ENCODE measurements at places on chromosomes 13 and 19.
A peak's percentile ranks its signal among the peaks of the same experiment; 100 is the strongest.

DNA sequence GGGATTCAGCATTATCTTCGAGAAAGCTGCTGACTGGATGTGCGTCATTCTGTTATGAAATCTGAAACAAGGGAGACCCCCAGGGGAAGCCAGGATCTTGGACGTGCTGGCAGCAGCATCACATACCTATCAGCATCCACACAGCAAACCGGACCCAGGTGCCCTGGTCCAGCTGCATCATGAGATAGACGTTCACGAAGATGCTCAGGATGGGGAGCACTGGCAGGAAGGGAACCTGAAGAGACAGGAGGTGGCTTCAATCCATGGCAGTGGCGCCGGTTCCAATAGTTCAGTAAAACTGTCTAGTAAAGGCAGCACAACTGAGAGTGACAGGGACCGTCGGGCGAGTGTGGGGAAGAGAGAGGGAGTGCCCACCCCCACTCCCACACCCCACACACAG is 79.5 kb downstream of the SLC7A1 start:
- no peak for DNase-seq

GRCh38 chr13:41696163-41697003 is 239.0 kb downstream of the RGCC start:
- no peak for DNase-seq

- no peak for DNase-seq
Measured at GRCh38 chr19:6774821-6775707, 2.6 kb downstream of the VAV1 start.

DNA sequence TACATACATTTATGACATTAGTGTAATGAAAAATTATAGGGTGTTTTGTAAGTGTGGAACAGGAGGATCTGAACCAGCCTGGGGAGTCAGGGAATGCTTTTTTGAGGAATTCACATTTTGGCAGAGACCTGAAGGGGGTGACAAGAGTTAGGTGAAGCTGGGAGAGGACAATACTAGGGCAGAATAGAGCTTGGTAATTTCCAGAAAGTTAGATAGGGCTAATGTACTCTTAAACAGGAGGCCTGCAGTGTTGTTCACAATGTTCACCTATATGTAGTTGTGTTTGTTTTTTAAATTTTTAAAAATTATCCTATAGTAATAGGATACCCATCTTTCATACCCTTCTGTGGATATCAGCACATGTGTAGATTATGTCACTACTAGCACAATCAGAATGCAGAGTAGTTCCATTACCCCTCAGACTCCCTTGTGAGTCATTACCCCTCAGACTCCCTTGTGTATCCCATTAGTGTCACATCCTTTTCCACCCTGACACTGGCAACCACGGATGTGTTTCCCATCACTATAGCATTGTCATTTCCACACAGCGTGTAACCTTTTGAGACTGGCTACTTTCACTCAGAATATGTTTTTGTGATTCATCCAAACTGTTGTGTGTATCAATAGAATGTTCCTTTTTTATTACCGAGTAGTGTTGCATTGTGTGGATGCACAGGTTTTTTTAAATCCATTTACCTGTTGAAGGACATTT is 43.1 kb downstream of the PCCA start:
- no peak for DNase-seq

GRCh38 chr19:364496-365287 is 20.1 kb upstream of the MIER2 start:
- DNase-seq: no peak

DNA sequence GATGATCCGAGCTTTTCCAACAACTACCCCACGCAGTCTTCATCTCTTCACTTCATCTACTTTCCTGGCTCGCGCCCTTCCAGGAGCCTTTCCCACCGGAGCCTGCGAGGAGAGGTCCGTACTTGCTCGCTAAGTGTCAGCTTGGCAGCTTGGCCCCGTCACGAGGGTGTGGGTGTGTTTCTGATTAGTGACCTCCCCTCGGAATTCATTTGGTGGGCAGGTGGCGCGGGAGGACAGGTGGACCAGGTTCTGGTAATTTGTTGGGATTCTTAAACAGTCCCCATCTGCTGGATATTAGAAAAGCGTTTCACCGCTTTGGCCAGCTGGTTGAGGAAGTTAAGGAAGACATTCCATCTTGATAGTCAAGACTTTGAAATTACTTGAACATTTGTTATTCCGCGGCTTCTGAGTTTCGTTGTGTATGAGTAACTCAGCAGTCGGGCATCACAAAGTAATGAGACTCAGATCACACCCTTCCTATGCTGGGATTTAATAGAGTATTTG is 515 bp downstream of the UFM1 start:
- peak; percentile 12 for DNase-seq

DNA sequence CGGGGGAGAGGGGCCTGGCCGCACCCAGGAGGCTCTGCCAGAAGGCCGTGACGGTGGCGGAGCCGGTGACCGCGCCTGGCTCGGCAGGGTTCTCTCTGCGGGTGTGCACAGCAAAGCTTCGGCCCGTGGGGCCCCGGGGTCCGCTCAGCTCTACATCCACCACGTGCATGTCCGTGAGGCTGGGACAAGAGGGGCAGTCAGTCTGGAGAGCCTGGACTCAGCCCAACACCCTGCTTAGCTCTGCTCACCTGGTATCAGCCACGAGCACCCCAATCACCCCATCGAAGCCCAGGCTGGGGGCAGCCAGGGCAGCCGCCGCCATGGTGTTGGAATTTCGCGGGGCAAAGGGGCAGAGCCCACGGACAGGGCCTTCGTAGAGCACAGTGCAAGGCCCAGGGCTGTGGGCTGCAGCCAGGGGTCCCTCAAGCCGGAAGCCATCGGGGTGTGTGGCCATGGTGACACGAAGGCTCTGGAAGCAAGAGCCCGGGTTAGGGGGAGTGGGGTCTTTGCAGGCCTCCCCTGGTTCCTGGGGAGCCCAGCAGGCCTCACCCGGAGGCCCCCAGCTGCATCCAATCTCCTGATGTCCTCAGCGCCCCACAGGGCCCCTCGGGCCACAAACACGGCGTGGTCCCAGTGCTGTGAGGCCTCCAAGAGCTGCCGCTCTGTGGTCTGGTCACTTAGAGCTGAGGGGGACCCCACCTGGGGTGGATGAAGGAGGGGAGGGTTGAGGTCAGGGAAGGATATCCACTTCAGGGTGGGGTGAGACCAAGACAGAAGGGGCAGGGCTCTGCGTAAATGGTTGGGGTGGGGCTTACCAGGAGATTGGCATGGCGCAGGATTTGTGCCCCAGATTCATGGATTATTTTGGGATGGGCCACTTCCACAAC is 1.4 kb downstream of the ASPDH start:
- DNase-seq: no peak

DNA sequence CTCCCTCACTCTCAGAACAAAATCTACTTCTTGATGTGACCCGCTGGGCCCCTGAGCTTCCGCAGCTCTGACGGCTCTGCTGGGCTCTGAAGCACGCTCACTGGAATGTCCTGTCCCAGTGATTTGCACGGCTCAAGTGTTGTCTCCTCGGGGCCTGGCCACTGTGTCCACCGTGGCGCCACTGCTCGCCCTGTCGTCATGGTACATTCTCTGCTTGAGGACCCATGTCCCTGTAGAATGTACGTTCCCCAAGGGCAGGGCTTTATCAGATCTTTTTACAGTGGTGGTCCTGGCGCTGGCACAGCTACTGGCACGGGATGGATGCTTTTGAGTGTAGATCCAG is 12.1 kb downstream of the KLHL26 start:
- no peak for DNase-seq

DNA sequence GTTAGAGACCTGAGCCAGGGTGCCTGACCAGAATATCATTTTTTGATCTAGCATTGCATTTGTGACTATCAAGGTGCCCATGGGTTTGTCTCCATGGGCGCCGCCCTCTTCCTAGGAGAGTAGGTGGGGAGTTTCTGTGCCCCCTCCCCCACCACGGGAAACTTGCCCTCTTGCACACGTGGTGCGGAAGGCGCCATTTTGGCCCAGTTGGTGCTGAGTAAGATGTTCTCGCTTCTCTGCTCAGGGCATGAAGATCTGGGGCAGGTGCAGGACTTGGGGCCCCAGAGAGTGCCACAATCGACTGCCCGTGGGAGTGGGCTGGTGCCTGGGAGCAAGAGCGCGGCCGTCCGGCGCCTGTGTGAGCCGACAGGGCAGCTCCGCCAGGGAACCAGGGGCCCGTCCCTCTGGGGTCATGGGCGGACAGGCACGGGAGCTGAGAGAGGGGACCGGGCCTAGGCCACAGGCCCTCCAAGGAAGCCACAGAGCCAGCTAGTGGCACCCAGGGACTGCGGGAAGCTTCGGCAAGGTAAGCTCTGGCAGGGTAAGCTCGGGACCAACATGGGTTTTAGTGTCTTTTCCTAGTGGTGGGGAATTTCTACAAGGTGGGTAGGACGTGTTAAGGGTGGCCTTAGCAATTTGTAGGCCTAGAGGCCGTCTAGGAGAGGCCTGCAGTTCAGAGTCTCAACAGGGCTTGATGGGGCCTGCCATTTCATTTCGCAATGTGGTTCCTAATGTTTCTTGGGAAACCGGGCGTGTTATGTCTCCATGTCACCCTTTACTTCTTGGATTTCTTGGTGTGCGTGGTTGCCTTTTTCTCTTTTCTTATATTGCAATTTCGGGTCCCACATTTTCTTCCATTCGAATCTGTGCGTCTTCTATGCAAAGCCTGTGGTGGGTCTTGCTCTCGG is 14.5 kb downstream of the SACS start:
- DNase-seq: no peak

DNA sequence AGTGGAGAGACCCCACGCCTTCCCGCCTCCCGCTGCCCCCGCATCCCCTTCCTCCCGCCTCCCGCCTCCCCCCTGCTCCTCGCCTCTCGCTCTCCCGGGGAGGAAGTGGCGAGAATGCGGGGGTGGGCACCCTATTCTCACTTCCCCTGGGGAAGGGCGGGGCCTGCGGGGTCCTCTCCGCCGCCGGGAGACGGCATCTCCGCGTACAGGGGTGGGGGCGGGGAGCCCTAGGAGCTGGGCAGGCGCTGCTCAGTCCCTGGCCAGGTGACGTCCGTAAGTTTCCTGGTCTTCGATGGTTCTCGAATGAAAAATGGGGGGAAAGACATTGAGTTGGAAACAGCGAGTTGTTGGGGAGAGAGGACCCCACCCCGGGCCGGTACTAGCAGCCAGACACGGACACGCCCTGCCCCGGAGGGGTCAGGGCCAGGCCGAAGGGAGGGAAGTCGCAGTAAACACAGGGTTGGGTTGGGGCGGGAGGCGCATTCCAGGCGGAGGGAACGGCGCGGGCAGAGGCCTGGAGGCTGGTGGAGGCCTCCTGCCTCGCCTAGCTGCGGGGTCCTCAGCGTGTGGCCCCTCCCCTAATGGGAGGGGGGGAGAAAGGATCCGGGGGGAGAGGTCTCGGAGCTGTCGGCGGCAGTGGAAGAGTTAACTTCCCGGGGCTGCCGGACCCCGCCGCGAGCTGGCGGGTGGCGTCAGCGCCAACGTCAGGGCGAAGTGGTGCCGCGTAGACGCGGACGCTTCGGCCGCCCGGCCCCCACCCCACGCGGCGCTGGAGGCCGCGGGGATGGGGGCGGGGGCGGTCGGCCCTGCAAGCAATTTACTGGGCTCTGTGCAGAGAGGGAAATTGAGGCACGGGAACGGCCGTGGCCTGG is 10.4 kb upstream of the JUND start:
- DNase-seq: no peak

DNA sequence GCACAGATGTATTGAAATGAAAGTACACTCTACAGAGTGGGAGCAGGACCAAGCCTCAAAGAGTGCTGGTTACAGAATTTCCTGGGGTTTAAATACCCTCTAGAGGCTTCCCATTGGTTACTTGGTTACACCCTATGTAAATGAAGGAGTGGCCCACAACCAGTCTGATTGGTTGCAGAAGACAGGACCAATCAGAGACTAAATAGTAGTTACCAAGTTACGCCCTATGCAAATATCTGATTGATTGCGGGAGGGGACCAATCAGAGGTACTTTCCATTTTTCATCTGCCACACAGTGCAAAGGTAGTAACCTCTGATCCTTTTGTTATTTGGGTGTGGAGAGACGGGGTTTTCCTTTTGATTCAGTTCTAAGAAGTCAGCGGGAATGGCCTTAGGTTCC is 5.5 kb upstream of the ZFP82 start:
- no peak for DNase-seq

GRCh38 chr13:112441226-112441625 is 65.1 kb downstream of the SPACA7 start:
- no peak for DNase-seq

GRCh38 chr19:51473009-51473707 is 5.2 kb upstream of the CEACAM18 start:
- DNase-seq: peak; percentile 31

DNA sequence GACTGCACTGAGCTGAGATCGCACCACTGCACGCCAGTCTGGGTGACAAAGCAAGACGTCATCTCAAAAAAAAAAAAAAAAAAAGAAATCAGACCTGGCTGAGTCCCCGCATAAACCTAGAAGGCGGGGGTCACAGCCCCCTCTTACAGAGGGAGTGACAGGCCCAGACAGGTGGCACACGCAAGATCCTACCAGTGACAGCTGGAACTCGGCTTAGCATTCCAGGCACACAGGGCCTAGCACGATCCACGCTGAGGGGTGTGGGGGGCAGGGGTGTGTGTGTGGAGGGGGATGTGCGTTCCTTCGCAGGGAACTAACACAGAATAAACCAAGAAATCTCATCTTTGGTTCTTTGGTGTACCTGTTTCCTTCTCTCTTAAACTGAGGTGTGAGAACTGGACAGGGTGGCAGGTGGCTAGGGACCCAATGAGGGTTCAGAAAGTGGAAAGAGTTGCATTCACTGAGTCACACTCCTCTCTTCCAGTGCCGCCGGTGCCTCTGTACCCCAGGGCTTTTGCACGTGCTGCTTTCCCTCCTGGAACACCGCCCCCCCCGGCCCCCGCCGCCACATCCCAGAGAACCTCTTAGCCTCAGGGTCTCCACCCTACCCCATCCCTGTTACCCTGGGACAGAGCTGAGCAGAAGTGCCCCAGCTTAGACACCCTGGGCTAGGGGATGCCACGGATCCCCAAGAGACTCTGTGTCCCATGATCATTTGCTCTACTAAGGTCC is 5.0 kb downstream of the SGTA start:
- no peak for DNase-seq

DNA sequence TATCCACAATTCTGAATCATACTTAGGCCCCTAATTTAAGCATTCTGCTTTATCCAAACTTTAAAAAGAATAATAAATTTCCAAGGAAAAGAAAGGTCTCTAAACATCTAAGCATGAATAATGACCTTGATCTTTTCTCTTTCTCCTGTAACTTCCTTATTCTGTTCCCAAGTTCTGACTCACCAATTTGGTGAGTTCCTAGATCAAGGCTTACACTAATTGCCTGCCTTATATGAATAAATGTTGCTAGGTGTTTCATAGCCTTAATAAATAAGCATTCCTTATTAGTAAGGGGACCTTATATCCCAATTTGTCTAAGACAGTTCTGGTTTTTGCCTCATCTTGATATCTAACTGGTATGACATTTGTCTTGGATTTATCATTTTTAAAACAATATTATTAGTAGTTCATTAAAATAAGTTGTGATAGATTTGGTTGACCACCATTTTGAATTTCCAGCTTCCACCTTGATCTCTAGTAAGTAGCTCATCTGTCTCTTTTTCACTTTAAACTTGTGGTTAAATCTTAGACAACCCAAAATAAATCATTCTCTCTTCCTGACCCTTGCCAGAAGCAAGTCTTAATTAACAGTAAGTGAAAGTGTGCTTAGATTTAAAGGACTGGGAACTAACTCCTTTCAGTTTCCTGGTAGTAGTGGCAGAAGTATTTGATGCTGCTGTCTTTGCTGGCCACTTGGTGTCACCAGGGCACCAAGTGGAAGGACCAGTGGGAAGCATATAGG is 121.2 kb upstream of the MLNR start:
- no peak for DNase-seq
